Activated CD4-positive, alpha-beta T cell treated with anti-CD3 and anti-CD28 coated beads, Interleukin-2, amount 50 U/mL, for 48 hours (primary cell): ENCODE measurements at places on chromosomes 7 and 10.

DNA sequence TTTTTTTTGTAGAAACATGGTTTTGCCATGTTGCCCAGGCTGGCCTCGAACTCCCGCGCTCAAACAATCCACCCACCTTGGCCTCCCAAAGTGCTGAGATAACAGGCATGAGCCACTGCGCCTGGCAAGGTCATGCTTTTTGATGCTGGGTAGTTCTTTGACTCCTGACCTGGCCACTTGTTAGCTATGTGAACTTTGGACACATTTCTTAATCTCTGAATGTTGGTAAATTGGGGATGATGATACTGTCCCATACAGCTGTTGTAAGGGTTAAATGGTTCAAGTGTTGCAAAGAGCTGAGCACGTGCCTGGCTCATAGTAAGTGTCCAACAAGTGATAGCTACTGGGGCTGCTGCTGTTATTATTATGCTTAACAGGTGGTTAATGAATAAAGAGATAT lies 2.3 kb downstream of the ZNHIT1 start:
- DNase-seq = no peak

- DNase-seq = no peak
Measured at GRCh38 chr10:62165803-62166202, 102.8 kb downstream of the RTKN2 start.

- DNase-seq = no peak
Measured at GRCh38 chr7:14748461-14748860, 154.1 kb downstream of the DGKB start.

DNA sequence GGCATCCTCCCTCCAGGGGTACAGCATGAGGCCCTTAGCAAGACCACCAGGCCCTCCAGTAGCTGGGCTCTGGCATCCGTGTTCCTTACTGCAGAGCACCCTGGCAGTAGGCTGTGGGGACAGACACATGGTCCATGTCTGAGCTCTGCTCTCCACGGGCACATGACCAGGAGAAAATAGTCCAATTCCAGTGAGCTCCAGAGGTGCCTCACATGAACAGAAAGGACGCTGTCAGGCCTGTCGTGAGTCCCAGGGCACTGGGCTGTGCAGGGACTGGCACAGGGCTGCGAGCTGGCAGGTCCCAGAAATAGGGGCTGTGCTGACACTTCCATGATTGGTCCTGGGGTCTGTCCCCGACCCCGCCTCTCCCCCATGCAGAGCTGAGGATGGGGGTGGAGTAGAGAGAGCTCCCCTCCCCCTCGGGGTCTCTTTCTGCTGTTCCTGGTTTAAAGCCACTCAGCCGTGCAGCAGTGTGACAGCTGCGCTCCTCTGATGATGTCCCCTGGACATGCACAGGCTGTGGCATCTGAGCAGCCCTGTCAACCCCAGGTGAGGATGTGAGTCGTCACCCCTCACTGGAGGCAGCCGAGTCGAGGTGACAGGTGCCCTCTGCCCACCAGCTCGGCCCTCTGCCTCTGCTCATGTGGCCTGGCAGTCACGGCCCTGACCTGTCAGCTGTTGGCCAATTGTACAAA lies 25.2 kb upstream of the ZNF488 start:
- no peak for DNase-seq

DNA sequence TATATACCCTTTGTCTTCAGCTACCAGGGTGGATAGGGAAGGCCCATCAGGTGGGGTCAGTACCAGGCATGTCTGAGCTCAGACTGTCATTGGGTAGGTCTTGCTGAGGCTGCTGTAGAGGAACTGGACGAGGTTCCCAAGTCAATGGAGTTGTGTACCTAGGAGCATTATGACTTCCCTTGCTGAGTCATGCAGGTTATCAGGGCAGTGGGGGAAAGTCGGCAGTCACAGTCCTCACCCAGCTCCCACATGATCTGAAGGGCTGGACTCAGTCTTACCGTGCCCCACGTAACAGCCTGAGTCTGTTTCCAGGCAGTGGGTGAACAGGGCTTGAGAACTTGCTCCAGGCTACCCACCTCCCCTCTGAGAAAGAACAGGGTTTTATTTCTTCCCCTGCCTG lies 260.8 kb upstream of the COBL start:
- DNase-seq = no peak
